Urinary bladder (tissue), 4 donors: ENCODE measurements at places on chromosomes 5 and 9. TPM values are rescaled to one million over a fixed set of nuclear protein-coding genes. Genes with fewer than 3 reads are reported as not detected.

DNA sequence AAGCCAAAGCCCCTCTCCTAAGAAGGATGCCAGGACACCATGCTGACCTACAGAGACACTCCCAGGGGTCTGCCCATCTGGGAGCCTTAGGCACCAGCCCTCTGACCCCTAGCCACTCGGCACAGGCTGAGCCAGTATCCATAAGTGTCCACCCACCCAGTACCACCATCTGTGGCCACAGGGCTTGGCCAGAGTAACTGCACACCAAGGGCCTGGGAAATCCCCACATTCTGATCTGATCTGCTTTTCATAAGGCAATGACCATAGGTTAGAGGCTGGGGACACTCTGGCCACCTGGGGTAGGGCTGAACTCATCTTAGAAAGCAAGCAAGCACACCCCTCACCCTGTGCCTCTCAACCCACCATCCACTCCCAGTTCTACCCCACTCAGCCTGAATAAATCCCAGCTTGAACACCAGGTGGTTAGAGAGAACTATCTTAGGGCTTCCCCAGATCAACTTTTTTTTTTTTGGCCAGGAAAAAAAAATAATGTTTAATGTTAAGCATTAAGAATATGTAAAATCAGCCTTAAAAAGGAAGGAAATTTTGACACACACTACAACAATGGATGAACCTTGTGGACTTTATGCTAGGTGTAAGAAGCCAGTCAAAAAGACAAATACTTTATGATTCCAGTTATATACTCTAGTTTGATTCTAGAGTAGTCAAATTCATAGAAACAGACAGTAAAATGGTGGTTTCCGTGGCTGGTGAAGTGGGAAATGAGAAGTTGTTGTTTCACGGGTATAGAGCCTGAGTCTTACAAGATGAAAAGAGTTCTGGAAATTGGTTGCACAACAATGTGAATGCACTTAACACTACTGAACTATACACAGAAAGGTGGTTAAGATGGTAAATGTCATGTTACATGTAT is 6.2 kb downstream of the GNPDA1 start:
- no peak for DNase-seq

DNA sequence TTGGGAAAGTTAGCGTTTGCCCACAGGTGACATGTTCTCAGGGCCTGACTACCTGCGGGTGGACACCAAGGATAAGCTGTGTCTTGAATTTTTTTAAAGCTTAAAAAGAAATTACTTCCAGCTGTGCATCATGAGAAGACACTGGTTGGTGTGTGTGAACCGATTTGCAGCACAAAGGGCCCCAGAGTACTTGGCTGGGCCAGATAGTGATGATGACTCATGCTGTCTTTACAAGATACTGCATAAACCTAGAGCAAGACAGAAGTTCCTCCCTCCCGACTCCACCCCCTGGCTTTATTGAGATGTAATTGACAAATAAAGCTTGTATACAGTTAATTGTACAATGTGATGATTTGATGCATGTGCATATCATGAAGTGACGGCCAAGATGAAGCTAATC is 212.8 kb downstream of the NXNL2 start:
- DNase-seq, result no peak

- no peak for DNase-seq
Observed at GRCh38 chr9:136310273-136311030, 6.6 kb upstream of the CCDC187 start.

Gene OR1K1
- total RNA-seq, result not detected

GRCh38 chr9:5438301-5439162 is 807 bp upstream of the PLGRKT start:
- no peak for DNase-seq

DNA sequence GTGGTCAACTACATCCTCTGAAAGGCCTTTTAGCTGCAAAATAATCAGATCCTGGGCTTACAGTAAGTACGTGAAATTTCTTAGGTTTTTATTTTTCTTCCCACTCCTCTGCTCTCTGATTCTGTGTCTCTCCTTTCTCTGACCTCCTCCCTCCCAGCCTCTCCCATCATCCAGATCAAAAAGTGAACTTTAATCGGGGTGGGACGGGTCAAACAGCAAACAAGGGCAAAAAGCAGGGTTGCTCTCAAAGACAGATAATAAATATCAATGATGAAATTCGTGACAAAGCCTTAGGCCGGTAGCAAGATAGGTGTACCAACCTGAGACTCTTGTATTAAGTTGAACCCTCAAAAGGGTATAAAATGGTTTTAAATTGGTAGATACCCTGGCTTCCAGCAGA is 76.1 kb downstream of the RANBP17 start:
- DNase-seq, result no peak

Gene TEX48
- total RNA-seq, result not detected

DNA sequence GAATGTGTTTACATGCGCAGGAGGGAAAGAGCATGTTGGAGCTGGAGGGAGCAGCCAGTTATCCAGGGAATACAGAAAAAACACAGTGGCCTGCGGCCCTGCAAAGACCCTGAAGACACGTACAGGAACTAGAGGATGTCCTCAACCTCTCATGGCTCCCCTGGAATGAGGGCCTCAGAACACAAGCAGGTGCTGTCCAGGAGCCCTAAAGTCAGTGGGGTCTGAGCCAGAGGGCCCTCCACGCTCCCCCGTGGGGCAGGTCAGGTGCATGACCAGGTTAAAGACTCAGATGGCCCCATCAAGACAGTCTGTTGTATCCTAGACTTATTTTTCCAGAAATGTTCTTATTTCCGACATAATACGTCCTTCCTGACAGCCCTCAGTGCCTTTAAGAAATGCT is 106.9 kb downstream of the ROR2 start:
- no peak for DNase-seq

- no peak for DNase-seq
Observed at GRCh38 chr5:82164176-82164976, 113.8 kb downstream of the RPS23 start.

GRCh38 chr9:112421771-112422222 is 41.9 kb downstream of the HSDL2 start:
- no peak for DNase-seq

DNA sequence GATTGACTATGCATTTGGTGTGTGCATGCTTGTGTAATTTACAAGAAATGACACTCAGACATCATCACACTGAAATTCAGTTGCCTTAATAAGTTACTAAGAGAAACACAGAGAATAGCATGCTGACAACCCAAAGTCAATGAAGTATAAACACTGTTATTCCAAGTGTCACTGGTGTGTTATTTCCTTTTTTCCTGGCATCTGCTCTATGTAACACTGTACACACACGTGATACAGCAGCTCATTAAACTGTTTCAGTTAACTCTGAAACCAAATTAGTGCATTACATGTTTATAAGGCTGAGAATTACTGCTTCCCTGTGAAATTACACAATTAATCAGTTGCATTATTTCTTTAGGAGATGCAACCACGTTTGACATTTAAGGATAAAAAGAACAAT is 252.7 kb downstream of the EFNA5 start:
- no peak for DNase-seq
